ENCODE measurements at places on chromosomes 16 and 17. TPM values are rescaled to one million over a fixed set of nuclear protein-coding genes. Genes with fewer than 3 reads are reported as not detected.

The CACNG1 gene
- not detected for total RNA-seq

The PFAS gene
- 14.3 TPM for total RNA-seq

The ABI3 gene
- not detected for total RNA-seq

The TPSG1 gene
- not detected for total RNA-seq

The KCNG4 gene
- not detected for total RNA-seq

The JPT1 gene
- total RNA-seq = 93.2 TPM

The EDC4 gene
- 46.9 TPM for total RNA-seq

The TBC1D3K gene
- not detected for total RNA-seq

The SMCR8 gene
- total RNA-seq = 28.1 TPM

The MRC2 gene
- total RNA-seq = 847 TPM

The WNT9B gene
- total RNA-seq = not detected

The GLIS2 gene
- 5.3 TPM for total RNA-seq

The HERPUD1 gene
- 169 TPM for total RNA-seq

The CMTM2 gene
- total RNA-seq = not detected

The SCNN1G gene
- not detected for total RNA-seq

The ACSM2A gene
- not detected for total RNA-seq

The KRT32 gene
- total RNA-seq = not detected

The OR3A3 gene
- total RNA-seq = not detected

The CCL3 gene
- not detected for total RNA-seq

Measured in smooth muscle cell of the umbilical artery (primary cell).